ENCODE measurements at places on chromosomes 16 and 17. TPM values are rescaled to one million over a fixed set of nuclear protein-coding genes. Genes with fewer than 3 reads are reported as not detected.
A peak's percentile ranks its signal among the peaks of the same experiment; 100 is the strongest.

UMOD gene
- not detected for total RNA-seq

WFDC1 gene
- total RNA-seq, result 3.0 TPM

DNA sequence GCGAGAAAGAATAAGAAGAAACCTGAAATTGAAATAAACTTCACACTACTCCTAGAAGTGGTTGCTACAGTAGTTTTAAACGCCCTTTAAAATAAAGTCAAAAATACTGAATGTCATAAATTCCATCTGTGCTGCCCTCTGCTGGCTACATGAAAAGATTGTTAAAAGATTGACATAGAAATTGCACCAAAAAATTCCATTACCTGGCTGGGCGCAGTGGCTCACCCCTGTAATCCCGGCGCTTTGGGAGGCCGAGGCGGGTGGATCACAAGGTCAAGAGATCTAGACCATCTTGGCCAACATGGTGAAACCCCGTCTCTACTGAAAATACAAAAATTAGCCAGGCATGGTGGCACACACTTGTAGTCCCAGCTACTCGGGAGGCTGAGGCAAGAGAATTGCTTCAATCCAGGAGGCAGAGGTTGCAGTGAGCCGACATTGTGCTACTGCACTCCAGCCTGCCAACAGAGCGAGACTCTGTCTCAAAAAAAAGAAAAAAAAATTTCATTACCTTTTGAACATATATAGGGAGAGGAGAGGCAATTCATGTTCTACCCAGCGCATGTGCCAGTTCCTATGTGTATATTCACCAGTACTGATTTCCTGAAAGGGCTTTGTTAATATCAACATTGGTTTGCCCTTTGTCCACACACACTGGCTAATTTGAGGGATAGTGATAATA, 36.5 kb downstream of the CYTH1 start:
- H3K36me3 ChIP-seq, result peaks cover 12% of the 10 kb centered on the region
- H3K27ac ChIP-seq, result no peak overlapping the region
- H3K4me3 ChIP-seq, result no peak overlapping the region
- peaks cover 10% of the 10 kb centered on the region for H3K4me1 ChIP-seq
- DNase-seq, result no peak
- no peaks in the 10 kb centered on the region for H3K27me3 ChIP-seq

GRCh38 chr17:6713130-6713917, at the start of gene SLC13A5:
TSS of gene SLC13A5 (minus strand) at chr17:6713369. CDS start at chr17:6713333, 36 bp downstream.
- H3K4me3 ChIP-seq, result peak within 1 kb of the TSS; percentile 66
- peaks cover 22% of the 10 kb centered on the region for H3K4me1 ChIP-seq
- no peaks in the 10 kb centered on the region for H3K36me3 ChIP-seq
- peaks cover 86% of the 10 kb centered on the region for H3K27me3 ChIP-seq
- peak; percentile 47 for DNase-seq
- H3K27ac ChIP-seq, result no peak within 1 kb of the TSS

GRCh38 chr17:76947771-76948170, 79.6 kb downstream of the MGAT5B start:
- no peak for DNase-seq
- no peak overlapping the region for H3K4me3 ChIP-seq
- H3K27me3 ChIP-seq, result peaks cover 2% of the 10 kb centered on the region
- no peaks in the 10 kb centered on the region for H3K4me1 ChIP-seq
- no peak overlapping the region for H3K27ac ChIP-seq
- H3K36me3 ChIP-seq, result no peaks in the 10 kb centered on the region

GRCh38 chr17:35088356-35088880, 24.9 kb upstream of the RFFL start:
- H3K4me3 ChIP-seq, result peak overlapping the region; percentile 85
- DNase-seq, result peak; percentile 46
- no peaks in the 10 kb centered on the region for H3K36me3 ChIP-seq
- H3K27me3 ChIP-seq, result no peaks in the 10 kb centered on the region
- peak overlapping the region; percentile 94 for H3K27ac ChIP-seq
